Effector memory CD4-positive, alpha-beta T cell (primary cell): ENCODE measurements at places on chromosomes 11 and 22.

GRCh38 chr11:9759519-9760192 is 95.8 kb downstream of the SWAP70 start:
- peak; percentile 59 for DNase-seq
- H3K4me3 ChIP-seq, result no peak overlapping the region
- peaks cover 20% of the 10 kb centered on the region for H3K4me1 ChIP-seq
- no peak overlapping the region for H3K27ac ChIP-seq

GRCh38 chr11:83760932-83761331 is 474.8 kb upstream of the CCDC90B start:
- H3K36me3 ChIP-seq, result no peaks in the 10 kb centered on the region
- H3K4me3 ChIP-seq, result no peak overlapping the region
- DNase-seq, result no peak
- H3K4me1 ChIP-seq, result no peaks in the 10 kb centered on the region
- H3K27me3 ChIP-seq, result no peaks in the 10 kb centered on the region
- H3K27ac ChIP-seq, result no peak overlapping the region

- no peaks in the 10 kb centered on the region for H3K27me3 ChIP-seq
- no peak overlapping the region for H3K27ac ChIP-seq
- DNase-seq, result no peak
- no peak overlapping the region for H3K4me3 ChIP-seq
Observed at GRCh38 chr11:44765676-44766075, 38.9 kb downstream of the TSPAN18 start.

DNA sequence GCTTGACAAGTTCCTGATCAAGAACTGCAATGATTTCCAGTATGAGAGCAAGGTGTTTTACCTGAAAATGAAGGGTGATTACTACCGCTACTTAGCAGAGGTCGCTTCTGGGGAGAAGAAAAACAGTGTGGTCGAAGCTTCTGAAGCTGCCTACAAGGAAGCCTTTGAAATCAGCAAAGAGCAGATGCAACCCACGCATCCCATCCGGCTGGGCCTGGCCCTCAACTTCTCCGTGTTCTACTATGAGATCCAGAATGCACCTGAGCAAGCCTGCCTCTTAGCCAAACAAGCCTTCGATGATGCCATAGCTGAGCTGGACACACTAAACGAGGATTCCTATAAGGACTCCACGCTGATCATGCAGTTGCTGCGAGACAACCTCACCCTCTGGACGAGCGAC is 12.0 kb downstream of the YWHAH start:
- no peak overlapping the region for H3K4me3 ChIP-seq
- H3K27me3 ChIP-seq, result no peaks in the 10 kb centered on the region
- peaks cover 3% of the 10 kb centered on the region for H3K36me3 ChIP-seq
- H3K4me1 ChIP-seq, result peaks cover 67% of the 10 kb centered on the region

DNA sequence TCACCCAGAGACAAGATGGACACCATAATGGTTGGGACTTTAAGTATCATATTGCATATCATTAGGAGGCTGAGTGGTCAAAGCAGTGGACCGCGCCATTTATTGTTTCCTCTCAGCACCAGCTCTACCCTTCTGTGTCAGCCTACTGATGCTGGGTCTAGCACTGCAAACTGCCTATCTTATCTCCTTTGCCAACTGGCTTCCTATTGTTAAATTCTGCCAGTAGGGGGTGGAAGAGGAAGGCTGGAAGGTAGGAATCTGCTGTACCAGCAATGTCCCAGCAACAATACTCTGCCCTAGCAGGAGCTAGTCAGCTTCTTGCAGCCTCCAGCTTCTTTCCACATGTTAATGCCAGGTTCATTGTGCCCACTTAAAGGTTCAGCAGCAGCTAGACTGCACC is 367.1 kb upstream of the PDGFD start:
- DNase-seq, result no peak
- no peaks in the 10 kb centered on the region for H3K36me3 ChIP-seq
- H3K27ac ChIP-seq, result no peak overlapping the region
- no peaks in the 10 kb centered on the region for H3K4me1 ChIP-seq
- H3K4me3 ChIP-seq, result no peak overlapping the region
- no peaks in the 10 kb centered on the region for H3K27me3 ChIP-seq

GRCh38 chr11:22681281-22681812 is 14.9 kb downstream of the GAS2 start:
- H3K36me3 ChIP-seq, result no peaks in the 10 kb centered on the region
- no peaks in the 10 kb centered on the region for H3K4me1 ChIP-seq
- no peak overlapping the region for H3K27ac ChIP-seq
- H3K4me3 ChIP-seq, result no peak overlapping the region
- DNase-seq, result no peak
- H3K27me3 ChIP-seq, result no peaks in the 10 kb centered on the region

DNA sequence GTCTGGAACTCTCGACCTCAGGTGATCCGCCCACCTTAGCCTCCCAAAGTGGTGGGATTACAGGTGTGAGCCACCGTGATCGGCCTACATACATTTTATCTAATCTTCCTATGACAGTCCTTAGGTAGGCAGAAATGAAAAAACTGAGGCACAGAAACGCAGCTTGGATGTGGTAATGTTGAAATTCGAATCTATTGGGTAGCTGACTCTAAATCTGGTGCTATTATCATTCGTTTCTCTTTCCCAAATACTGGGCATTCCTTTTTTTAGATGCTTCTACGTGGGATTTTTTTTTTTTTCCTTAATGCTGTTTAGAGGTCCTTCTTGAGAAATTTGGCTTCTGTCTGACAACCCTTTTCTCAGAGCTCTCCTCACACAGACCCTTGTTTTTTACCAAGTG is 41.5 kb downstream of the FCHSD2 start:
- no peaks in the 10 kb centered on the region for H3K27me3 ChIP-seq
- DNase-seq, result no peak
- no peak overlapping the region for H3K27ac ChIP-seq
- H3K4me3 ChIP-seq, result no peak overlapping the region
- no peaks in the 10 kb centered on the region for H3K36me3 ChIP-seq

DNA sequence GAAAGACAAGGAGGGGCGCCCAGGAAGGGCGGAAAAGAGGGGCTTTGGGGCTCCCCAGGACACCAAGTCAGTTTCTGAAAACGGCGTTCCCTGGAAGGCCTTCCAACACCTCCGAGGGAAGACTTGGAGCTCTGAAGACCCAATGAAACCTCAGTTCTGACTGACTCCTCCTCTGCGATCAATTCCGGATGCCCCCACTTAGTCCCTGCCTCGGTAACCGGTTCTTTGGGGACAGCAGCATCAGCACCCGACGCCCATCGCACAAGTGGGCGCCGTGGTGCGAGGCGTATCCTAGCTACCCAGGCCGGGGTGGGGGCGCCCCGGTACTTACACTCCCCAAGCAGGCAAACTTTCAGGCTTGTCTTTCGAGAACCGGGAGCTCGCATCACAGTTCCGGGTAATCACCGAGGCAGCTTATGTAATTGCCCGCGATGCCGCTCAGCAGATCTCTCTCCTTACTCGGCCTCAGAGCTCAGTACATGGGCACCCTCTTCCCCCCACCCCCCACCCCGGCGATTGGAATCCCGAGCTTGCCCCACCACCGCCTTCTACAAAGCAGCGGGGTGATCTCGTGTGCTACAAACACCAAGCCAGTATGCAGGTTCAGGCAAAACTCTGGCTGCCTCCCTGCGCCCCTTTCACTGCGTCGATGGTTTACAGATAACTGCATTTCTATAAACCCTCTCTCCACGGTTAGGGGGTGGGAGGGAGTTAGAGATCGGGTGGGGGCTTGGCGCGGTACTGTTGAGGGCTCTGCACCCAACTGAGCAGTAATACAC is 2.0 kb downstream of the TENM4 start:
- H3K27me3 ChIP-seq, result peaks cover 16% of the 10 kb centered on the region
- no peak overlapping the region for H3K27ac ChIP-seq
- H3K36me3 ChIP-seq, result no peaks in the 10 kb centered on the region
- H3K4me1 ChIP-seq, result no peaks in the 10 kb centered on the region
- DNase-seq, result no peak
